Sciatic nerve (tissue), 2 donors: ENCODE measurements at places on chromosomes 4 and X. TPM values are rescaled to one million over a fixed set of nuclear protein-coding genes. Genes with fewer than 3 reads are reported as not detected.

GRCh38 chr4:1376391-1376840 is 29.4 kb downstream of the UVSSA start:
- DNase-seq: no peak

BCORL1 gene
- total RNA-seq: 25.1 TPM

GRCh38 chrX:136899221-136899620 is 18.7 kb upstream of the RBMX start:
- DNase-seq: no peak

DNA sequence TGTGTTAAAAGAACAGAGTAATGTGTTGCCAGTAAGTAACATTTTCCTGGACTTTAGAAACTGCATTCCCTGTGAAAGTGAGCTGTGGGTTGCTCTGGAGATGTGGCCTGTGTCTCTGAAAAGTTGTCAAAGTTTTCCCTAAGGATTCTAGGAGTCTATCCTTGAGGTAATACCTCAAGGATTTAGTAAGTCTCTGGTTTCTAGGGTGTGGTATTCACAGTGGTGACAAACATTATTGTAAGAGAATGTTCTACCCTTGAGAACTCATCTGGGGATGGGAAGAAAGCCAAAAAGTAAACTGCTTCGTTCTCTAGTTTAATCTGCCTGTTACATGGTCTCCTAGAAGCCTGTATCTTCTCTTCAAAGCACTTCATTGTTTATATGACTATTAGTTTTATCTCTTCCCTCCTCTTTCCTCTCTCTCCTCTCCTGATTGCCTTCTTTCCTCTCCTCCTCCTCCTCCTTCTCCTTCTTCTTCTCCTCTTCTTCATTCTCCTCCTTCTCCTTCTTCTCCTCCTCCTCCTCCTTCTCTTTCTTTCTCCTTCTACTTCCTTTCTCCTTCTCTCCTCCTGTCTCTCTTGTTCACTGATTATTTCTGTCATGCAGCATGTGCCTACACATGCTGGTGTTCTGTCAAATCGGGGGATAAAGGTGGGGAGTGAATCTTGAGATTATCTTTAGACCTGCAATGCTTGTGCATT is 321.3 kb downstream of the PTTG2 start:
- no peak for DNase-seq

DNA sequence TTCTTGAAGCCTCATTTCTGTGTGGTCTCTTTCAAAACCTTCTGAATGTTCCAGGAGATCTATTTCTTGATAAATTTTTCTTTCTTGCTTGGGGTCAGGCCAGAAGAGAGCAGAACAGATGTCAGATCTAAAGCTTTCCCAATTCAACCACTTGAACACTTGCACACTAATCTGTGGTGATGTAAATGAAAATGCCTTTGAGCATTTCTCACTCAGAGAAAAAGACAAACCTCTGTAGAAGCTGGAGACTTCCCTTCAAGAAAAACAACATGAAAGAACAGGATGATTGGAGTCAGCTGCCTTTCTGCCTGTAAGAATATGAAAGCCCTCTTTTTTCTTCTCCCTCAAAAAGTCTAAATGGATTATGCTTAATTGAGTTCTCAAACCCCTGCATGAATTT is 11.2 kb downstream of the IGFBP7 start:
- no peak for DNase-seq

VEGFD gene
- 4.6 TPM for total RNA-seq

GRCh38 chrX:28180096-28180495 is 198.8 kb upstream of the DCAF8L1 start:
- DNase-seq: no peak

- no peak for DNase-seq
Measured at GRCh38 chr4:154741131-154741665, 2.6 kb upstream of the LRAT start.

DNA sequence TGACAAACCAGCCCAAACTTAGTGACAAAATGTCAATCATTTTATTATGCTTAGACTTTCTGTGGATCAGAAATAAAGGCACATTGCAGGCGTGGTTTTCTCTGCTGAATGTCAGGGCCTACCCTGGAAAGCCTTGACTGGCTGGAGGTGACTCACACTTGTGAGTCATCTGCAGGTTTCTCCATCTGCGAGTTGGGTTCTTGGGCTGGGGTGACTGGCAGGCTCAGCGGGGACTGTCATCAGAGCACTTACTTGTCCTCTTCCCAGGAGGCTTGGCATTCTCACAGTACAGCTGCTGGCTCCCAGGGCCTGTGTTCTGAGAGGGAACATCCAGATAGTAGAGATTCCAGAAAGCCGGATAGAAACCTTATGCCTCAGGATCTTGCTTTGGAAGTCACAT is 153.8 kb upstream of the AGA start:
- DNase-seq: no peak

GRCh38 chr4:92198711-92199110 is 105.1 kb upstream of the GRID2 start:
- no peak for DNase-seq

DNA sequence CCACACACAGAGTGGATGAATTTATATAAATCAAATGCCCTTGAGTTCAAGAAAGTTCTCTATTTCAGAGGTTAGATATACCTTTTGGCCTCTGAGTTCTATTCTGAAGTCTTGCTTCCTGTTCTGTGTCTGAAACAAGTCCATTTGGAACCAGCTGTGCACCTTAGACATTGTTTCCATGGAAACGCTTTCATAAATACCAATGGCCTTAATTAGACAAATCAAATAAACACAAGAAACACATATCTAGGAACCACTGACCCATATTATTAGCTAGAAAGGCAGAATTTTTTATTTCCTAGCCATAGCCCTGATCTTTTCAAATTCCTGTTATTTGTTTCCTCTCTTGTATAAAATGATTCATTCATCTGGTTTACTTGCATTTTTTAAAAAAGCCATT is 8.4 kb upstream of the C4orf54 start:
- DNase-seq: no peak

ATOH1 gene
- not detected for total RNA-seq

GRCh38 chrX:56763556-56764152 is 34.6 kb downstream of the NBDY start:
- DNase-seq: peak; percentile 90

DNA sequence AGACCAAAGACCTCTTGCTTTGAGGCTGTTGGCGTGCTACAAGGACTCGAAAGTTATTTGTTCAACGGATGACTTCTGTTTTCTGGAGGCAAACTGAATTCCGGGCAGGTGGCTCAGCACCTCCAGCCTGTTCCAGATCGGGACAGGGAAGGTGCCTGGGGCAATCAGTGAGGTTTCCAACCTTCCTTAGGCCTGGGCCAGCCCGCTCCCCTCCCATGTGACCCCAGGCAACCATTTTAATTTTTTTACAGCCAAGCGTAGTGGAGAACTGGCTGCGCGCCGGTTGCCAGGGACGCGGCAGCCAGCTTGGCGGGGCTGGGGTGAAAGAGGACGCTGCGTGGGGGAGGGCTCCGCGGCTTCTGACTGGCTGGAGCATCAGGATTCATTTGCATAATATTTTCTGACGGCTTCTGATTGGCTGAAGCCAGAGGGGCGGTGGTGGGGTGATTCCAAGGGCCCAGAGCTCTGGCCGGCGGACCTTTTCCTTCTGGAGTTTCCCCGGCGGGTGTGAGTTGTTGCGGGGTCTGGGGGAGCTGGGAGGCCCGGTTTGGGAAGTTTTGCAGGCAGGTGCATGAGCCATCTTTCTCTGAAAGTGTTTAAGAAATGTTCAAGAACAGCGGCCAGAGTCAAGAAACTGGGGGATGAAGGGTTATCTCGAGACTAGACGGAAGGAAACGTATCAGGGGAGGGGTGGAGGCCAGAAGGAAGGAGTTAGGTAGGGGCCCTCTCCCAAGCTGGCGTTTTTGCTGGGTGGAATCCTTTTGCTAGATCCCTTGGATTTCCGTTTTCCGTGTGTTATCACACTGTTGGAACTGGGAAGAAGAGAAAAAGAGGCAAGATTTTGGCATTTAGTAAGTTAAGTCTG is at the start of gene MID1IP1:
TSS of gene MID1IP1 (plus strand) at position 479 of the 865 bp plus-strand sequence. CDS start 3,488 bp downstream, outside the sequence.
- DNase-seq: peak; percentile 92

DNA sequence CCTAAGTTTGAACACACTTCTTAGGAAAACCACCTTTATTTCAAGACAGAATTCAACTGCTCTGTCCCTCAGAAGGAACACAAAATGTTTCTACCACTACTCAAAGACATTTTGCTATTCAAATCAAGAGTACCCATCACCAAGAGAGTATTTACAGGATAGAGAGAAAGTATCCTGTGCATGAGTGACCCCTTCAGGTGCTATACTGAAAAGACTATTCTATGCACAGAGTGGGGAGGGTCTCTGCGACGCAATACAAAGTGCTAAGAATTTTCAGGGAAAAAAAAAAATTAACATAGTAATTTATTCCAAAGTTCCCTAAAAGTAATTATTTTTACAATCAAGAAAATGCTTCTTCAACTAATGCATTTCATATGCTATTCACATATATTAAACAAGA is 346.4 kb upstream of the FAM241A start:
- DNase-seq: no peak

DNA sequence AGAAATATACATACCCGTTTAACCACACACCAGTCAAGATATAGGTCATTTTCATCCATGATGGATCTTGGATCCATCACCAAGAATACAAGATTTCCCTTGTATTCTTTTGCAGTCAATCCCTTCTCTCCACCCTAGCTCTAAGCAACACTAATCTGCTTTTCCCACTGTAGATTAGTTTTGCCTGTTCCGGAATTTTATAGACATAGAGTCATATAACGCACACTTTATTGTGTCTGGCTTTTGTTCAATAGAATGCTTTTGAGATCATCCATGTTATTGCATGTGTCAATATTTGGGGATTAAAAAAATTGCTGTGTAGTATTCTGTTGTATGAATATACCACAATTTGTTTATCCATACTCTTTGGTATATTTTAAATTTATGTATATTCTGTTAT is 235.6 kb upstream of the BCOR start:
- DNase-seq: no peak

DRP2 gene
- 381 TPM for total RNA-seq
